ENCODE measurements at places on chromosomes 1 and 21.

GRCh38 chr1:202565890-202566602 is 144.2 kb downstream of the SYT2 start:
- DNase-seq = no peak

DNA sequence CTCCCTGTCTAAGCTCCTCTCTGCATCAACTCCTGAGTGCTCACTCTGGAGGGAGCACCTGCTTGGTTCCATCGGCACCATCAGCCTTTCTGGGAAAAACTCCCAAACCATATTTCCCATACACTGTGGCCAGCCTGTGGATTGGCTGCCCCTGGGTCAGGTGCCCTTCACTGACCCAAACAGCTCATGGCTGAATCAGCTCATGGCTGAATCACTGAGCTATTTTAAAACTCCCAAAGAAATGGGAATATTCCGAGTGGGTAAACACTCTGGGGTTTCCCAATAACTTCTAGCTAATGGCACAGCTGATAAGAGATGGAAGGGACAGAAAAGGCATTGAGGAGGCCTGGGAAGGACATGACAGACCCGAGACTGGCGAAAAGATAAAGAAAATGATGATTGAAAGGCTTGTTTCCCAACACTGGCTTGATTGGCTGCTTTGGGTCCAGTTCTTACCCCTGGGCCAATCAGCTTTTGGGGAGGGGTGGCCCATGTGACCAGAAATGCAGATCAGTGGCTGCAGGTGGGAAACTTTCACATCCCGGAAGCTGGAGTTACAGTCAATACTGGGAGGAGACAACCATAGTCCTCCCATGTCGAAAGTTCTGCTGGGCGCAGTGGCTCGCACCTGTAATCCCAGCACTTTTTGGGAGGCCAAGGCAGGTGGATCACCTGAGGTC is 37.3 kb upstream of the KAZN start:
- no peak for DNase-seq

GRCh38 chr1:99818063-99818699 is 32.0 kb upstream of the AGL start:
- DNase-seq = no peak

DNA sequence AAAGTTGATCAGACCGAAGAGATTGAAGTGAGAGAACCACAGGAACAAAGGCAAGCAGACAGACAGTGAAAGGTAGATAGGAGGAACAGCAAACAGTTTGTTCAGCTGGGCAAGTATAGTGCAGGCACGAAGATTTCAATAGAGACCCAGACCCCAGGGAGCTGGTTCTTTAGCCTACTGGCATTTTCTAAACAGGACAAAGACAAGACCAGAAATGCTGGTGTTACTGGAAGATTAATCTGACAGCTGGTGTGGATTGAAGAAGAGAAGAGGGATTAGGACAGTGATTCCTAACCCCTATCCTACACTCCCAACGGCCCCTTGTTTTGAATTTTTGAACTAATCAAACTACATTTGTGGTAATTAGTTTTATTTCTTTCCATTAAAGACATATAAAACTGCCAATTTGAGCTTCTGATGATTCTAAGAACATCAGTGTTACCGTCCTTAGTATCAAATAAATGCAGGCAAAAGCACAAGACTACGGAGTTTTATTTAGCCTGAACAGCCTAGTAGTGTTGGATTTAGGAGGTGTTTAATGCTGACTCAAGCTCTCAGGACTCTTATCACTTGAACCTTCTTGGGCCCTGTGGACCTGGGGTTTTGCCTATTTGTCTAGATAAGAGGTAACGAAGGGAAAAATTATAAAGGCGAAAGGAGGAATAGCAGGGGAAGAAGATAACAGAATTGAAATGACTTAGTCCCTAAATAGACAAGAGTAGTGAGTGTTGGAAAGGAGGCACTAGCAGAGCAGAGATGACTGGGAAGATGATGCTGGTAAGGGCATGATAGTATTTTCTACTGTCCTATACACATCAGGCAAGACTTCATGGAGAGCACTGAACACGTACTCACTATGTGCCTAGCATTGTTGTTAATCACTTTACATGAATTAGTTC is 2.0 kb downstream of the NPL start:
- no peak for DNase-seq

- no peak for DNase-seq
Observed at GRCh38 chr1:214321705-214322453, 40.9 kb downstream of the SMYD2 start.

GRCh38 chr1:162070825-162071224 is 1.3 kb downstream of the NOS1AP start:
- DNase-seq = no peak

- no peak for DNase-seq
Observed at GRCh38 chr21:35201288-35201687, 152.2 kb upstream of the RUNX1 start.

Measured in Ammon's horn (tissue), 1 donor.